ENCODE measurements at places on chromosomes 7 and 10.
A peak's percentile ranks its signal among the peaks of the same experiment; 100 is the strongest.

- DNase-seq, result no peak
Measured at GRCh38 chr10:70479626-70480238, 1.2 kb downstream of the PALD1 start.

- DNase-seq, result no peak
Measured at GRCh38 chr10:111874576-111874975, 309.0 kb downstream of the GPAM start.

- no peak for DNase-seq
Measured at GRCh38 chr10:78225594-78225993, 191.9 kb downstream of the RPS24 start.

DNA sequence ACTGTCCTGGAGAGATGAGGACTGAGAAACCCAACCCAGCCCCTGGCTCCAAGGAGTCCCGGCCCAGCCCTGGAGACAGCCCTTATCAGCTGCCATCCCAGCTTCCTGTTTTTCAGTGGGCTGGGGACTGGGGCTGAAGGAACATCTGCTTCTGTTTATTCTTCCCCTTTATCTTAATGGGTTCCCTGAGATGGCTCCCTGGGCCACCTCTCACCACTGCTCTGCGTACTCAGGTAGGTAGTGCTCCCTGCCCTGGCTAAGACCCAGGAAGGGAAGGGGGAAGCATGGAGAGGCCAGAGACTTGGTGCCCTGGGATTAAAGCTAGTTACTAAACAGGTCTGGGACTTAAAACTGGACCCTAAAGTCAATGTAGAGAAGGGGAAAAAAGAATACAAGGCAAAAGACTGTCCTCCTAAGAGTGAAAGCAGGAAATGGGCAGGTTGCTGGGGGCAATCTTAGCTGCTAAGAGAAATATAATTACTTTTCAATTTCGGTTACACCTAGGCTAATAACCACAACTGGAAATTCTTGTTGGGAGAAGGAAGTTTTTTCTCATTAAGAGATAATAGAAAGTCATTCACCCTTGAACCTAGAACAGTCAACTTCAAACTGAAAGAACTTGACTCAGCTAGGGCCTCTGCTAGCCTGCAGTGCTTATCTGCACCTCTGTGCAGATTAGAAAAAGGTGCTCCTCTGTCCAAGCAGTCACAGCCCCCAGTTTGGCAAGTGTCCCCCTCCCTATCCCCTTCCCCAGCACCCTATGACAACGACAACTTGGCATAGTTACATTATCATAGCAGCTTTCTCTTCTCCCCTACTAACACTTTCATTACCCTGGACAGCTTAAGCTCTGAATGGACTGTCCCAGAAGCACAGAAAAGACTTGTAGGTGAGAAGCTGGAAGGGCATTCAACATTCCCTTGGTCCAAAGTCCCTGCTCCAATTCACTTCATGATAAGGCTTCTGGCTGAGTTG lies 65.6 kb upstream of the KDM7A start:
- DNase-seq, result no peak

DNA sequence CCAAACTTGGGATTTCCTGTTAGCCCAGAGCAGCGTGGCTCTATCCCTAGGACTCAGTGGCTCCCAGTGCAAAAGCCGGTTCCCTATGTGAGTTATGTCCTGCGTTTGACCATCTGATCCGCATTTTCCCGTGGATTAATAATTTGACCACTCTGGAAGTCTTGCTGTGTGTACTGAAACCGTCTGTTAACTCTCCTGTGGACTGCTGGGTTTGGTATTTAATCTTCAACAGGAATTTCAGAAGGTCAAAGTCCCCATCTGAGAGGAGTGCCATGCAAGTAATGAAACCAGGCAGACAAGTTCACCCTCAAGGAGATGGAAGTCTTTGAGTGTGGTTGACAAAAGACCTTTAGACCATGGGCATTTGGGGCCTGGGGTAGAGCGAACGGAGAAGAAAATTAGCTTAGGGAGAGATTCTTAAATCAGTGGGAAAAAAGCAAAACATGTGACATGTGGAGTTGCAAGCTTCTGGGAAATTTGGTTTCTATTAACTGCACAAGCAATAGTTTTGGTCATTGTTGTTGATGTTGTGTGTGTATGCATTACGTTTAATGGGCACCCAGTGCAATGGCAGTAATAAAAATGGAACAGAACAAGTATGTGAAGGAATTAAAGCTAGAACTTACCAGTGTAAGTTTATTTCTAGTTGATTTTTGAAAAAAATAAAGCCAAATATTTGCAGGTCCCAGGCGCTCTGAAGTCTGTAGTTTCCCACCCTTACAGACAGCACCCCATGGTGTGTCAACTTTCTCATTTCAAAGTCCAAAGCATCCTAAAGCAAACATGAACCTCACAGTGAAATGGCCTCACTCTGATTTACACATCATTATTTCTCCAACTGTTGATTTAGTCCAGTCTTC lies 38.2 kb downstream of the LYZL1 start:
- no peak for DNase-seq

- DNase-seq, result no peak
Measured at GRCh38 chr7:55065511-55066229, 46.9 kb downstream of the EGFR start.

DNA sequence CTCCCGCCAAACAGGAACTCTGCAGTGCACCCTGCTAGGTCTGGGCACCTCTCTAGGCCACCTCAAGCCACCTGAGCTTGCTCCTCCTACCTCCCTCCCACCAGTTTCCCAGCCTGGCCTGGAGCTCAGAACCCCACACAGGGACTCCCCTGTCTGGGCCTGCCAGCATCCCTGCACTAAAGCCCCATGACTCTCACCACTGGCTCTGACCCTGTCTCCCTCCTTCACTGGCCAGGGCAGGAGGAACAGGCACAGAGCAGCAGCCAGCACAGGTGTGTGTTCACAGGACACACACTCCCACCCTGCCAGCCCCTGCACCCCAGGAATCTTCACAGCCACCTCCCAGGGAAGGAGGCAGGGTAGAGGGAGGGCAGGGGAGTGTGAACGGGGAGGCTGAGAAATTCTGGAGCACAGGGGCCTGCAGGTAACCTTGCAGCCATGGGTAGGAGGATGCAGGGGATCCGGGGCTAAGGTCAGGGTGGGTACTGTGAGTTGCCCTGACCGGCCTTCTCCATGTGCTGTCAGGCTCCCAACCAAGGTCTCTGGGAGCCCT lies 13.9 kb upstream of the ANTXRL start:
- DNase-seq, result no peak

DNA sequence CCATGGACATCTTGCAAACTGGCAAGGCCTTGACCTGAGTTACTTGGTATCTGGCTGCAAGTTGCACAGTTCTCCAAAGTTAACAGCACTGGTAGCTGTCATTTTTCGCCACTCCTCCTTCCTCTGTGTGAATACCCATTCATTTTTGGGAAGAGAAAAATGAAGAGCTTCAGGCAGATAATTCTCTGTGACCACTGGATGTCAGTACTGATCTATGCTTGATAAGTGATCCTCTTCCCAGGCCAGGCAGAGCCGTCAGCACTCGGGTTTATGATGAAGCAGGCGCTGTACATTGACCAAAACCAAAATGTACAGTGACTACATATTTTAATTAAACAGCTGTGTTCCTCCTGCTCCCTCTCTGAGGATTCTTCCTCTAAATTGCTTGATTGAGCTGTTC lies 55.9 kb upstream of the PDZD8 start:
- DNase-seq, result no peak

DNA sequence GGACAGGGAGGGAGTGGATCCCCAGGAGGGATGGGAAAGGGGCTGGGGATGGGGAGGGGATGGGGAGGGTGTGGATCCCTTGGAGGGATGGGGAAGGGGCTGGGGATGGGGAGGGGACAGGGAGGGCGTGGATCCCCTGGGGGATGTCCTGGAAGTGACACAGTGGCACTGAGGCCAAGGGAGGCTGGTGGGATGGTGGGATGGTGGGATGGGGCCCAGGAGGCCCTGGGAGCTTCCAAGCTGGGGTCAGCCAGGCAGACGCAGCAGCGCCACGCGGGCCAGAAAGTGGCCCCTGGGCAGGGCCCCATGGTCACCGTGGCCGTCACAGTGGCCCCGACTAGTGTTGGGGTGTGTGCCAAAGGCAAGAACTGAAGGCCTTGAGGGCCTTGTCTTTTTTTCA lies 67.8 kb downstream of the INPP5A start:
- no peak for DNase-seq

- no peak for DNase-seq
Measured at GRCh38 chr7:113142385-113143119, 24.2 kb upstream of the SMIM30 start.

DNA sequence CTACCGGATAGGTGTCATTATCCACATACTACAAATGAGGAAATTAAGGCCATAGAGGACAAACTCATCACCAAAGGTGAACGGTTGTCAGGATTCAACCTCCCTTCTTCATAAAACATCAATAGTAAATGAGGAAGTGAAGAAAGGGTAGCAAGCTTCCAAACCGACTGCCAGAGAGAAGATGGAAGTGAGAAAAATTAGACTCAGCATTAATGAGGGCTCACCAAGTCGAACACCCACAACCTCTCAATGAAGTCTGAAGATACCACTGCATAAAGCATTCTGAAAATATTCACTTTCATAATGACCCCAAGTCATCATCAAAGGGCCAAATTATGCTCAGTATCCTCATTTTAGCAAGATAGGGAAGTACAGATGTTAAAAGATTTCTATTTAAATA lies 29.6 kb downstream of the ABCB4 start:
- no peak for DNase-seq

DNA sequence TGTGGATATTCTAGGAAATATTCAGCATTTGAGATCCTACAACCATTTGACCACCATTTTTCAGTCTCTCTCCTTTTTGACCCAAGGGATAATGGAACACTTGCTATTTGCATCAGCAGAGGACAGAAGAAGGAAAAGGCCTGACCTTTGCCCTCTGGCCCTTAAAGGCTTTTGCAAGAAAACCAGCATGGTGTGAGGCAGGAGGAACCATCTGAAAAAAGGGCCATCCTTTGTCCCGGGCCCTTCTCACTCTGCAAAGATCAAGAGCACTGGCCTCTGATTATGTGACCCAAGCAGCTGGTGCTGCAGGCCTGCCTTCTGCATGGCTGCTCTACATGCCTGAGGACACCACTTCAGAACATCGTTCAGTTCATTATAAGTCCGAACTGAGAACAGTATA lies 133.3 kb upstream of the STK17A start:
- DNase-seq, result no peak

DNA sequence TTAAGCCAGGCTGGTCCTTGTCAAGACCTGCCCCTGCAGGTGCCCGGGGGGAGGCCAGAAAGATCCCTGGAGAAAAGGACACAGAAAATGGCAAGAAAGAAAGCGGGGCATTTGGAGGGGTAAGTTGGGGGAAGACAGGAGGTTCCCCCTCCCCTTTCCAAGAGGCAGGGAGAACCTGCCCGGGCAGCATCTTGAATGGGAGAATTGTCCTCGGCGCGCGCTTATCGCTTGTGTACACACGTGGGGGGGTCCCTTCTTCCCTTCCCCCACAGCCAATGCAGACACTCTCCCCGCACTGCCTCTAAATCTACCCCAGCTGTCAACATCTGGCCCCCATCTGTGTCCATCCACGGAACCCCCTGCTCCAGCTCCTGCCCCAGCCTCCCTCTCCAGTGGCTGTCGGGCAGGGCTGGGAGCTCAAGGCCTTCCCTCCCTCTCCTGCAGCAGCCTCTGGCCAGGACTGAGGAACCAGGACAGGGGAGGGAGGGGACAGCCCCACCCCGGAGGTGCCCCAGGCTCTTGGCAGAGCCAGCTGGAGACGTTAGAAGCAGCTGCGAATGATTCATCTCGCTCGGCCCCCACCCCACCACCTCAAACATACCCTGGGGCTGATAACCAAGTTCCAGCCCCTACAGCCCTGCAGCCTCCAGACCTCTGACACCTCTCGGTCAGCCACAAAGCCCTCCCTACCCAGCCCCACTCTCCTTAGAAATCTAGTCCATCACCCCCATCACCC lies 25.3 kb downstream of the EPHB4 start:
- DNase-seq, result no peak

- DNase-seq, result no peak
Measured at GRCh38 chr10:31490858-31491504, 172.0 kb downstream of the ZEB1 start.

- DNase-seq, result no peak
Measured at GRCh38 chr7:123440101-123440548, 94.3 kb downstream of the IQUB start.

GRCh38 chr7:135392701-135393100 lies 117.2 kb downstream of the CNOT4 start:
- DNase-seq, result no peak

DNA sequence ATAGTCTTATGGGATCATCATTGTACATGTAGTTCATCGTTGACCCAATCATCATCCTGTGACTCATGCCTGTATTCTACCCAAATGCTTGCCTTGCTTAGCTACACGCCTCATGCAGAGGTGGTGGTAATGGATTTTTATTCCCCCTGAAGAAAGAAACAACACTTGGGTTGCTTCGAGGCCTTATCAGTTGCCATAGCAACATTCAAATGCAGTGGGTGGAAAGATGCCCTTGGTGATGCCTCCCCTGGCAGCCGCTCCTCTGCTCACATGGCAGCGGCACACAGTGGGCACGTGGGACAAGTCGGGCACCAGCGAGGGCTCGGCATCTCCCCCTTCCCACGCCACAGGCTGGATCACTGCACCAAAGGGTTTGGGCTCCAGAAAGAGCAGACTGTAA lies 54.0 kb upstream of the NMT2 start:
- DNase-seq, result no peak

DNA sequence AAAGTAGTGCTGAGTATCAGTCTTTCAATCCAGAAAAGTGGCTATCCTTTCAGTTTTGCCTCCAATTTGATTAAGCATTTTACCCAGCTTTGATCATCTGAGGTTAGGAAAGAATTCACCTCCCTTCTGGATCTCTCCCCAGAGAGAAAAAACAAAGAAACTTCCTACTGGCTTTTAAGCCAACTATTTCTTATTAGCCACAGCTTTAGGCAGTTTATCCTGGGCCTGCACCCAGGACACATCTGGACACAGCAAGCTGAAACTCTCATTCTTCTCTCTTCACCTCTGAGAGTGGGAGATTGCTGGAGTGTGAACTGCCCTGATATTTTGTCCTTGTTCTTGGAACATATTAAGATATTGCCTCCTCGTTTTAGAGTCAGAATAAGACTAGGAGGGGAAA lies 43.5 kb upstream of the LSM8 start:
- no peak for DNase-seq

DNA sequence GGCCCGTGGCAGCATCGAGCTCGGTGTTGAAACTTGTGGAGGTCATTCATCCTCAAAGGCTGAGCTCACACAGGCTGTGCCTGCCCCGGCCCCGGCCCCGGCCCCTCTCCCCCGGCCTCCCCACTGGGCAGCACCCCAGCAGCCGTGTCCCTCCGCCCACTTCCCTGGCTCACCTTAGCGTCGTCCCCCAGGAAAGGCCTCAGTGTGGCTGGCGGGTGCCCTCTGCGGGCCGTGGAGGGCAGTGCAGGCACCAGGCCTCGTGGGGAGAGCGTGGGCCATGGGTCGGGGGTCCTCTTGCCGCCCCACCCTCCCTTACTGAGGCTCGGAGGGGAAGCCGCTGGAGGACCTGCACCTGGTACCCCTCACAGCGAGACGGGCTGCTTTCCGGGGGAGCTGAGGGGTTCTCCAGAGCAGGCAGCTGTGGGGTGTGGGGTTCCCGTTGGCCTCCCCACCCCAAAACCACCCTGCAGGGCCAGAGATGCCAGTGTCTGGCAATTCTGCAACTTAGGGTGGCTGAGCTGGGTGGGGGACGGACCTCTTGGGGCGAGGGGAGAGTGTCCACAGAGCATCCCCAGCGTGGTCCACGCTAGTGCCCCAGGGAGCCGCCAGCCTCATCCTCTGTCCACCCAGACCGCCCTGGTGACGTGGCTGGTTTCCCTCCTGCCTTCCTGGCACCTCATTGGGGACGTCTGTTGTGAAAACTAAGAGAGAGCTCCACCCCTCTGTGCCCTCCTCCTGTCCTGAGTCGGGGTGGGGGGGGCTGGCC lies 44.2 kb upstream of the DPYSL4 start:
- DNase-seq, result peak; percentile 28
